ENCODE measurements at places on chromosomes 6 and 20.

- DNase-seq = no peak
Observed at GRCh38 chr6:154950979-154951344, 44.2 kb upstream of the TIAM2 start.

- DNase-seq = no peak
Observed at GRCh38 chr6:154754152-154754551, 20.9 kb downstream of the SCAF8 start.

- peak; percentile 63 for DNase-seq
Observed at GRCh38 chr20:62120990-62121775, 1.1 kb upstream of the LSM14B start.

- no peak for DNase-seq
Observed at GRCh38 chr20:14716351-14716801, 379.0 kb upstream of the FLRT3 start.

DNA sequence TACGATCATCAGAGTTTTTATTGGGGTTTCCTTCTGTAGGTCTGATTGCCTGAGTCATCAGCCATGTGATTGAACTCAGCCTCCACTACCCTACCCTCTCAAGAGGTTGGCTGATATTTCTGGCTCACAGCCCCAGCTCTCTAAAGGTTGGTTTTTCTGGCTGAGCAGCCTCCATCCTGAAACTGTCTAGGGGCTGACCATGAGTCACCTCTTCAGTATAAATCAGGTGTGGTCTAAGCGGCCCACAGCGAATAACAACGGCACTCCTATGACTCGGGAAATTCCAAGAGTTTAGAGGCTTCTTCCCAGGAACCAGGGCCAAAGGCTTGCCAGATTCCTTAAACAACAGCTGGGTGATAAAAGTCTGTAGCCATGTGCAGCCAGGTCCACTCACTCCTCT, 115.5 kb downstream of the SOD2 start:
- no peak for DNase-seq

DNA sequence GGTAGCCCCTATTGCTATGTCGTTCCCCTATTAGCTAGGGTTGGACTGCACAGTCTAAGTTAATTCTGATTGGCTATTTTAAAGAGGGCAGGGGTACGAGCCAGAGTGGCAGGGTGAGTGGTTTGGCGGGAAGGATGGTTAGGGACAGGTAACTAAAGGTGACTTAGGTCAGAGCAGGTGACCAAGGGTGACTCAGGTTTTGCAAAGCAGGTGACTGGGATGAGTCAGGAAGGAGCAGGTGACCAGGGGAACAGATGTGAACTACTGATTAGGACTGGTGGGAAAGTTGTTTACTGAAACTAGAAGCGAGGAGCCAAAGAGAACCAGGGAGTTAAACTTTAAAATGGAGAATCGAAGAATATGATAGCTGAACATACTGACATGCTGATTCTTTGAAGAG, 295.2 kb downstream of the GJA1 start:
- no peak for DNase-seq

DNA sequence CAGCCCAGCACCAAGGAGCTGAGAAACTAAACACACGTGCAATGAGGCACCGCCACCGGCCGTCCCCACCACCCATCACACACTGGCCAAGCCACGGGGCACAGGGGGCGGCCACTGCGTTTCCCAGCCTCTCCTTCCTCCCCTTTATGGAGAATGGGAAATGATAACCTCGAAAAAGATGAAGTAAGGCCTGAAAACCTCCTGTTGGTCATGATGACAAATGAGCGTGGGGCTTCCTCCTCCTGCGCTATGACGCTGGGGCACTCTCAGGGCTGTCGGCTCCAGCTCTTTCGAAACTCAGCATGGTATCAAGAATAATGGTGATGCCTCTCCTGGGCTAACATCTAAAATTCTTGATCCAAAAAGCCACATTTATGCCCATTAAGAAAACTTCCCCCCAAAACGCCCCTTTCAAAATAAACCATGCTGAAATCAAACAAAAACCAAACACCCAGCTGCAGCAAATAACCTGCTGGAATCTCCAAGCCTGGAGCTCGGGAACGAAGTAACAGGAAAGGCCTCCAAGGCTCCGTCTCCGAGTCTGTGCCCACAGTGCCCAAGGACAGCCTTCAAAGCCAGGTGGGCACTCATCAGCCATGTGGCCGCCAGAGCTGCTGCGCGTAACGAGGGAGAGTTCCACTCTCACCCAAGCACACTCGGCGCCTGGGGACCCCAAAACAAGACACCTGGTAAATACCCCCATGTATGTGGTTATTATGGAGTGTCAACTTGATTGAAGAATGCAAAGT, 50.0 kb downstream of the TAF4 start:
- DNase-seq = peak; percentile 82

DNA sequence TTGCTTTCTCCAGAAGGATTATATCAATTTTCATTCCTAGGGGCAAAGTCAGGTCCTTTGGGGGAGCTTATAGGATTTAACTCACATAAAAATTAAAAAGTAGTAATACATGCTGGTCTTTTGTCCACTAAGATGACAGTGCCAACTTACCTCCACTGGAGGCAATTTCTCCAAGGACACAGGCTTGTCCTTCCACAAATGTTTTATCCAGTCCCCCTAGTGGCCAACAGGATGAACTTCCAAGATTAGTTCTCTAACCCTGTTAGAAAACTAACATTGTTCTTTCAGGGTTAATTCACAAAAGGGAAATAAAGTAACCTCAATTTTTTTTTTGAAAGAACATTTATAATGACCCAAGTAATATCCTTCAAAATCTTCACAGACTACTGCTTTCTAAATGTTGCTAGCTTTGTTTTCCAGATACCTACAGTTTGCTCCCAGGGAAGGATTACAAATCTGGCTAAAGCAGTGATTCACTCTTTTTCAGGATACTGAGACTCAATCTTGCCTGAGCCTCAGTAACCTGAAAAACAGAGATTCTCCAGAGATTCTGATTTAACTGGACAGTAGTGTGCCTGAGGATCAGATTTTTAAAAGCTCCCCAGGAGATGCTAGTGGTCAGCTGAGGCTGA, 31.7 kb upstream of the UBR2 start:
- peak; percentile 68 for DNase-seq

DNA sequence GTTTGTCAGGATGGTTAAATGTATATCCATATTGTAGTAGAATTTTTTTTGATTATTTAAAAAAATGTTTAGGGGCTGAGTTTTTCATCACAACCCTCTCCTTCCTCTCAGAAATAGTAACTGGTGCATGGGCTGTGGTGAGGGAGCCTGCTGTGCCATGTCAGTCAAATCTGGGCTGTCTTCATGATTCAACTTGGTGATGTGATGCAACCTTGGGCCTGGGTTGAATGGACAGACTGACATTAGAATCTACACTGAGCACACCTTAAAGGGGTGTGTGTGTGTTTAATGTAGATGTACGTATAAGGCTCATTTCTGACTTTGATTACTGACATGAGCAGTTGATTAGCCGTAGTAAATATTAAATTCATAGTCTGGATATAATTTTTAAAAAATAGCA, 3.7 kb downstream of the TJAP1 start:
- DNase-seq = no peak

- DNase-seq = no peak
Observed at GRCh38 chr6:12335717-12336116, 45.6 kb downstream of the EDN1 start.

GRCh38 chr6:49054311-49054710, 408.7 kb downstream of the MMUT start:
- DNase-seq = no peak

DNA sequence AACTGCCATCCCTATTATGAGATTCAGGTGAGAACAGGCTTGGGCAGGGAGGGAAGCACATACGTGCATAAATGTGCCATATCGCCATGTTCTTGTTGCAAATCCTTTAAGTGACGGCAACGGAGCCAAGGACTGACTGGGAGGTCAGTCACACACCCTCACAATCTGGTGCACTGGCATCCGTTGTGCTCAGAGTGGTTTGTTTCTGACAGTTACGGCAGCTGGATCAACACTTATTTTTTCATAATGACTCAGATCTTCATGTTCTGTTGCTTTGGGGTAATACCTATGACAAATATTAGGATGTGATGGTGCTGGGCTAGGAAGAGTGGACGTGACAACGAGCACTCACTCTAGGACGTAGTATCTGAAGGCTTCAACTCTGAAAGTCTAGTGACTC, 56.2 kb upstream of the PREP start:
- DNase-seq = no peak

DNA sequence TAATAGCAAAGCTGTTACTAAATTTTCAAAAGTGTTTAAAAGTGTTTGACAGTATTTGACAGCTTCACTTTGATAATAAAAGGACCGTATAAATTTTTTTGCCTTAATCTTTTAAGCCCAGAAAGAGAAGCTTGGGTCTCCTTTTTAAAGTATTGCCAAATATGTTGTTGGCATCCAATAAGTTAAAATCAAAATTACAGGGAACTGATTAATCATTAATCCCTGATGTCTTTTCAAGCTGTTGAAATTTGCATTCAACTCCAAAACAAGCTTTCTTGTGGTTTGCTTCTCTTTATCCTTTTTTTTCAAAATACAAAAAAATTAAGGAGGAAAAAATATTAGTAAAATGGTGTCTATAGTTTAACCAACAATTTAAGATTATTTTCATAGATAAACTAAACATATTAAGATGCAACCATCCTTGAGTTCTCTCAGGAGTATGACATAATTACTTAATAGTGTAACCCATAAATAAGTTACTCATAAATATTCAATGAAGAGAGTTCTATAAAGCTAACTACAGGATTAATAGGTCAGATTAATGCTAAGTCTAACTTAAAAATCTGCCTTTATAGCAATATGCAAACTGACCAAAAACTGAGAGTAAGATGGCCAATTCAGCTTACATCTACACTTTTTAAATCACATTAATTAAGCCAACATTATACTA, 27.0 kb upstream of the CALHM6 start:
- no peak for DNase-seq

GRCh38 chr6:31620586-31621319, at the start of gene PRRC2A:
PRRC2A (plus strand) TSS chr6:31620715; CDS start chr6:31622790, 2,075 bp downstream.
- DNase-seq = no peak

- no peak for DNase-seq
Observed at GRCh38 chr20:44703183-44703925, 11.8 kb upstream of the CCN5 start.

GRCh38 chr20:33673114-33673409, 1.2 kb downstream of the NECAB3 start:
- no peak for DNase-seq

GRCh38 chr6:125421836-125422235, 120.1 kb upstream of the HDDC2 start:
- DNase-seq = no peak

DNA sequence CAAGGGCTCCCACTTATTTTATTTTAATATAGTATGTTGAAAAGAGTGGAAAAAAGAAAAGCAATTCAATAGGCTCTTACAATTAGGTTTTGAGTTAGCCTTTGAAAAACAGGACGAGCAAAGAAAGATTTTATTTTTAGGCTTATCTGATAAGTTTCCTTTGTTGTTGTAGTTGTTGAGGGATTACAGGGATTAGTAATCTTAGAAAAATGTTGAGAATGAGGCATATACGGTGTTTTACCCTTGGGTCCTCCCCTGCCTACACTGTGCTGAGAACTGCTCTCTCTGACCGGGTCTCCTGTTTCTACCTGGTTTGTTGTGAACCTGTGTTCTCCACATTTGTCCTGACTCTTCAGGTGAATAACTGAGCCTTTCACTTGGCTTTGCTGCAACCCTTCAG, 16.7 kb downstream of the TRAPPC3L start:
- DNase-seq = no peak

- DNase-seq = no peak
Observed at GRCh38 chr6:15336900-15337560, 91.2 kb downstream of the JARID2 start.

GRCh38 chr6:20061952-20062351, 150.3 kb downstream of the MBOAT1 start:
- DNase-seq = no peak

- DNase-seq = no peak
Observed at GRCh38 chr6:16295060-16295459, 56.7 kb downstream of the GMPR start.

GRCh38 chr20:41038878-41039404, 10.3 kb downstream of the TOP1 start:
- DNase-seq = no peak

DNA sequence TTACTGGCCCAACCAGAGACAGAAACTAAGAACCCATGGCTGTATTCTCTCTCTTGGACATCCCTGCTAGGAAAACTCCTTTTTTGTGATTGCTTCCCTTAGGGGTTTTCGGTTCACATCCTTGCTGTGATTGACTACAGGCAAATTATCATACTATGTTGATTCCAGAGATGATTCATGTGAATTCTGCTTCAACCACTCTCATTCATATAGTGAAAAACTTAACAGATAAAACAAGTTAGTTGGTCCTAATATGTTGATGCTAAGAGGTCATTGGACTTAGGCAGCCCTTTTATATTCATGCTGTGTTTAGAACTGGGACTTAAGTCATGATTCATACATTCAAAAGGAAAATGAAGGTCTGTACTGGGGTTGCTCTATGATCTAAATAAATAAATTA, 76.9 kb upstream of the CCN2 start:
- DNase-seq = no peak

DNA sequence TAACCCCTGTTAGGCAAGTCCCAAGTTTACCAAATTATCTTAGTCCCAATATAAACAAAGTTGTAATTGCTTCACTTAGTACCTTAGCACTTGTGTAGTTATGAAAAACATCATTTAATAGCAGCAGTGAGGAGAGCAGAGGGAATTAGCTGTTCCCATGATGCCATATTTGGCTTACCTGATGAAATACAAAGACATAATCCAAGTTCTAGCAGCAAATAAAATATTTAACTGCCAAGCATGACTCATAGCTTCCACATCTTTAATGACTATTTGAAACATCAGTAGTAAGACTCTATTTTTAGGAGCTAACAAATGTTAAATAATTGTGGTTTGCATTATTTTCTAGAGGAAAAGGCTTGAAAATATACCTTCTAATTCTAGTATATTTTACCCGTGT, 94.0 kb upstream of the MCHR2 start:
- DNase-seq = no peak

- DNase-seq = no peak
Observed at GRCh38 chr20:52826722-52827121, 145.4 kb upstream of the TSHZ2 start.

DNA sequence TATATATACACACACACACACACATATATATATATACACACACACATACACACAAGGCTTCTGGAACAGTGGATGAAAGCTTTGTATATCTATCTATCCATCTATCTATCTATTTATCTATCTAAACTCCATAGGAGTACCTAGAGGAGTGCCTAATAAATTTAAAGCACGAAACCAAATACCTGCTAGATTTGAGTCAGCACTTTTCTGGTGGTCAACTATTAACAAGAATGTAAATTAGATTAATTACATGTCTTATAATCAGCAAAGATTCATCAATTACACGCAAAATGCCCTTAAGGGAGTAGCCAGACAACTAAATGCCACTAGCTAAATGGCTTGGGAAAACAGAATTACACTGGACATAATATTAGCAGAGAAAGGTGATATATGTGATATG, 26.6 kb downstream of the HLA-A start:
- no peak for DNase-seq

- peak; percentile 37 for DNase-seq
Observed at GRCh38 chr6:90083891-90084290, 189.6 kb downstream of the GJA10 start.

- no peak for DNase-seq
Observed at GRCh38 chr6:46138281-46138680, 8.5 kb downstream of the ENPP4 start.

GRCh38 chr6:44456070-44456965, 68.8 kb downstream of the CDC5L start:
- peak; percentile 78 for DNase-seq

- DNase-seq = peak; percentile 97
Observed at GRCh38 chr6:30744054-30744805, at the start of gene IER3. IER3 (minus strand) TSS chr6:30744547; CDS start chr6:30744518, 29 bp downstream.

GRCh38 chr6:83546636-83547035, 34.3 kb downstream of the PRSS35 start:
- peak; percentile 63 for DNase-seq

Measured in inflammatory macrophage treated with lipopolysaccharide for 1 hour (primary cell).